ENCODE measurements at places on chromosomes 16 and 17.

- no peak for DNase-seq
Measured at GRCh38 chr16:80503107-80503506, 37.7 kb upstream of the DYNLRB2 start.

DNA sequence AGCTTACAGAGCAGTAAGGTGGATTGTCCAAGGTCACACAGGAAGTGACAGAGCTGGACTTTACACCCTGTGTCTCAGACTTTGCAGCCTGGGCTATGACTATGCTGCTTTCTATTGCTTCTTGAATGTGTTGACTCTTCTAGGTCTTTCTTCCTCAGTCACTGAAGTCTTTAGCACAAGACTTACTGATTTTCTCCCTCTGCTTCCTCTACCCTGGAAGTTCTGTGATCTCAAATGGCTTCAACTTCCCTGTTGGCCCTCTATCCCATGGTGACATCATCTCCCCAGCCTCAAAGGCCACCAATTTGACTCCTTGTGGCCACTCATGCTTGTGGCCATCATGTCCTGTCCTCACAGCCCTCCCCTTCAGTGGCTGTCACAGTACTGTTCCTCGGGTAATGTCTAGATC, 181.3 kb downstream of the HS3ST3A1 start:
- no peak for DNase-seq

GRCh38 chr17:76500074-76500746, 1.0 kb downstream of the RHBDF2 start:
- DNase-seq = no peak

DNA sequence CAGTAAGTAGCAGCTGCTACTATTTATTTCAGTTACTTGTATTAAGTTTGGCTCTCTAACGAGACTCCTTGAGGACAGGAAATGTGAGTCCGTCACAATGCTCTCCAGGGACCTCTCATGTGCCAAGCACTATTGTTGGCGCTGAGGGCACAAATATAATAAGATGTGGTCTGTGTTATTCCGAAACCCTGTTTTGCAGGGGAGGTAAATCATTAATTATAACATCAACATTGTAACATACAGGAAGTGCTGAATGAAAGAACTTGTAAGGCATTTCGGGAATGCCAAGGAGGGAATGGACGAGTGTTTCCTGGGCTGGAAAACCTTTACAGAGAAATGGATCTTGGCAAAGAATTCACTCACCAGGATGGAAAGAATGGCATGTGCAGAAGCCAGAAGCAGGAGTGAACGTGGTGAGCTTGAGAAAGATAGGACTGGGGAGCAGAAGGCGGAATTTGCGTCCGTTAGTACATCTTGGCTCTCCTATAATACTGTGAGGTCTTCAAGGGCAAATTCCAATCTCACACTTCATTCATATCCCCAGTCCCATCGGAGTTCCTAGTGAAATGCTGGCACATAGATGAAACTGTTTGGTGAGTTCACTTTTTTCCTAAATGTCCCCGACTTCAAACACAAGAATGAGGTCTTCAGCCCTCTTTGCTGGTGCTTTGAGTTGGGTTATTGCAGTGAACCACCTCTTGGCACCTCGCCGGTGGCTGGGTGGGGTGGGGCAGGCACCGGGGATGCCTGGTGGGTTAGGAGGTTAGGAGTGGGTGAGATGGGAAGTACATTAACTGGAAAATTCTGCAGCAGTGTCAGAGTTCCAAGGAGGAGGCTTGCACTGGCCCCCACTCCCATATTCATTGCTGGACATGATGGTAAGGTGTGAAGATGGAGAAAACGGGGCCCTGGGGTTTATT, 11.5 kb downstream of the TAC4 start:
- DNase-seq = no peak

DNA sequence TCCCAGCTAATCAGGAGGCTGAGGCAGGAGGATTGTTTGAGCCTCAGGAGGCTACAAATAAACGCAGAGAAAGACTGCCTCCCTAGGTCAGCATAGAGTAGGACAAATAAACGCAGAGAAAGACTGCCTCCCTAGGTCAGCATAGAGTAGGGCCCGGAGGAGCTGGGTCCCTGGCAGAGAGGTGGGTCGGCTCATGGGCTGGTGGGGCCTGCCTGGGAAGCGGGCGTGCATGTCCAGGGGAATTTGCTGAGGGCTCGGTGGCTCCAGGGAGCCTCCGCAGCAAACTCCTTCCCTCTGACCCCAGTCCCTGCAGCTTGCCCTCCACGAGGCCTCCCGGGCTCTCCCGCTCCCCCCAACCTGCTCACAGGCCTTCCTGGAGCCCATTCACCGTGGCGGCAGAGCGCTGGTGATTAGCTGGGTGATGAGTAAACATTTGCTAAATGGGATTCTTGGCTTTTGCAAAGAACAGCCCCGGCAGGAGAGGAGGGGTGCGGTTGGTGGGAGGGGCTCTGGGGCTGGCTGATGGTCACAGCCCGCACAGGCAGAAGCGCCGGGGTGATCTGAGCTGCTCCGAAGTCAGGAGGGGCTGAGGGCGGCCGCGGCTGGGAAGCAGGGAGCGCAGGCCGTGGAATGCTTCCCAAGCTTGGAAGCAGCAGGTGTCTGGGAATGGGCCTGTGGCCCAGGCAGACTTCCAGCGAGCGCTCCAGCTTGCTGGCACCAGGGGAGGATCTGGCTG, 93.1 kb downstream of the RTN4RL1 start:
- DNase-seq = no peak

DNA sequence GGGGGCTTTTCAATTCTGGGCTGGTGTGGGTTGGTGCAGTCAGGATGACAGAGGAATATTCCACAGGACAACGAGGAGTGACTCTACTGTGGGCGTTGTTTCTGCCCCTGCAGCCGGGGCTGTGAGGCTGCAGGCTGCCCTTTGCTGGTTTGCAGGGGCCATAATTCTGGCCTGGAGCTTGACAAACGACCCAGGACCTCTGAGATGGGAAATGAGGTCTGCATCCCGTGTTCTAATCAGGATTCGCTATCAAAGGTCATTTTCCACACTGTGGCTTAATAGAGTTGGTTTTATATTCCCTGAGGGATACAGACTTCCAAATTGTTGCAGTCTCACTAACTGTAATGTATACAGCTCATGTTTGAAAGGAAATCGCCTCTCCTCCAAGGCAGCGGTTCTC, 180.9 kb downstream of the RPTOR start:
- DNase-seq = no peak

DNA sequence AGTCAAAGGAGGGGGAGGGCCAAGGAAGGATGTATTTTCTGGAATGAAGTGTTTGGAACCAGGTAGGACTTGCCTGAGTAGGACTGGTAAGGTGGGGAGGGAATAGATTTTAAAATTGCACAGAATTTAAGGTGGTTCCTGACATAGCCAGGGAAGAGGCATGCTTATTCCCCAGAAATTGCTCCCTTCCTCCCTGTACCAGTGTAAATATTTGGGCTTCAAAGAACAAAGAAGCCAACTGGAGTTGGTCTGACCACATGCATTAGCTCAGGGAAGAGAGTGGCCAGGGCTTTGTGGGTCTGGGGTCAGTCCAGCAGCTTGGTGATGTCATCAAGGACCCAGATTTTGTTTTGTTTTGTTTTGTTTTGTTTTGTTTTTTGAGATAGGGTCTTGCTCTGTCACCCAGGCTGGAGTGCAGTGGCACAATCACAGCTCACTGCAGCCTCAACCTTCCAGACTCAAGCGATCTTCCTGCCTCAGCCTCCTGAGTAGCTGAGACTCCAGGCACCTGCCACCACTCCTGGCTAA, 9.3 kb upstream of the MRTFB start:
- no peak for DNase-seq

DNA sequence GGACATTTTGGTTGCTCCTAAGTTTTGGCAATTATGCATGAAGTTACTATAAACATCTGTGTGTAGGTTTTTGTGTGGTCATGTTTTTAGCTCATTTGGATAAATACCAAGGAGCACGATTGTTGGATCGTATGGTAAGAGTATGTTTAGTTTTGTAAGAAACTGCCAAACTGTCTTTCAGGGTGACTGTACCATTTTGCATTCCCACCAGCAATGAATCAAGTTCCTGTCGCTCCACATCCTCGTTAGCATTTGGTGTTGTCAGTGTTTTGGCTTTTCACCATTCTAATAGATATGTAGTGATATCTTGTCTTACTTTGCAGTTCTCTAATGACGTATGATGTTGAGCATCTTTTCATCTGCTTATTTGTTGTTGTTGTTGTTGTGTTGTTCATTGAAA, 20.2 kb downstream of the TENT4B start:
- DNase-seq = no peak

- no peak for DNase-seq
Measured at GRCh38 chr16:65617421-65617820, 495.6 kb upstream of the CDH11 start.

All from activated T-helper 1 cell treated with Interleukin-2 at 50 U/mL for 16 hours (primary cell).